Activated naive CD4-positive, alpha-beta T cell treated with anti-CD3 and anti-CD28 coated beads for 36 hours (primary cell): ENCODE measurements at places on chromosomes 3 and 15. TPM values are rescaled to one million over a fixed set of nuclear protein-coding genes. Genes with fewer than 3 reads are reported as not detected.

DISP2 gene
- total RNA-seq: 0.02 TPM

GOLGA8M gene
- not detected for total RNA-seq

CTXND1 gene
- total RNA-seq: not detected

TMF1 gene
- total RNA-seq: 23.3 TPM

HGD gene
- not detected for total RNA-seq

FRMD5 gene
- total RNA-seq: 0.50 TPM

CMTM6 gene
- total RNA-seq: 44.3 TPM

MAGI1 gene
- not detected for total RNA-seq

ITIH3 gene
- not detected for total RNA-seq

CTXN2 gene
- not detected for total RNA-seq

IL17RB gene
- total RNA-seq: 0.15 TPM

SERPINI1 gene
- total RNA-seq: 0.99 TPM

GRAMD2A gene
- not detected for total RNA-seq

PSTPIP1 gene
- 94.2 TPM for total RNA-seq

BFSP2 gene
- total RNA-seq: not detected

NAA50 gene
- 87.7 TPM for total RNA-seq

ACAN gene
- not detected for total RNA-seq

HERC2 gene
- total RNA-seq: 26.6 TPM

GHSR gene
- total RNA-seq: not detected

PLA2G4E gene
- not detected for total RNA-seq

PPP1R14D gene
- not detected for total RNA-seq

SH2D7 gene
- total RNA-seq: not detected

IL5RA gene
- total RNA-seq: not detected

LMAN1L gene
- total RNA-seq: not detected
